ENCODE measurements at places on chromosomes 6 and 20.

DNA sequence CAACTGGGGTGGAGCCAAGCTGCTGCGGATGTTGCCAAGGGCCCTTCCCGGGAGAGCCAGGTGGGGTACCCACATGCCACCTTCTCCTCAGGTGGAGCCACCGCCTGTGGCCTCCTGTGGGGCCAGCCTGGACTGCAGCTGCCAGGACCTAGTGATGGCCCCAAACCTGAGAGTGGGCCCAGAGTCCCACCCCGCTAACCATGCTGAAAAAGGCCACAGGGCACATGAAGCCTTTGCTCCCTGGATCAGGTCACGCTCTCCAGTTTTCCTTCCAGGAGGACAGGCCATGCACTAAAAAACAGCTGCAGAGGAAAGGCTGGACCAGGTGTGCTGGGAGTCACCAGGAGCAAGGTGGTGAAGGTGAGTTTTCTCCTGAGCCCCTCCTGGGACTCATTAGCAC is 73.9 kb upstream of the SLC22A16 start:
- DNase-seq, result no peak

- no peak for DNase-seq
Observed at GRCh38 chr6:97805596-97805995, 522.6 kb upstream of the MMS22L start.

- no peak for DNase-seq
Observed at GRCh38 chr6:82144007-82144851, 103.3 kb downstream of the IBTK start.

DNA sequence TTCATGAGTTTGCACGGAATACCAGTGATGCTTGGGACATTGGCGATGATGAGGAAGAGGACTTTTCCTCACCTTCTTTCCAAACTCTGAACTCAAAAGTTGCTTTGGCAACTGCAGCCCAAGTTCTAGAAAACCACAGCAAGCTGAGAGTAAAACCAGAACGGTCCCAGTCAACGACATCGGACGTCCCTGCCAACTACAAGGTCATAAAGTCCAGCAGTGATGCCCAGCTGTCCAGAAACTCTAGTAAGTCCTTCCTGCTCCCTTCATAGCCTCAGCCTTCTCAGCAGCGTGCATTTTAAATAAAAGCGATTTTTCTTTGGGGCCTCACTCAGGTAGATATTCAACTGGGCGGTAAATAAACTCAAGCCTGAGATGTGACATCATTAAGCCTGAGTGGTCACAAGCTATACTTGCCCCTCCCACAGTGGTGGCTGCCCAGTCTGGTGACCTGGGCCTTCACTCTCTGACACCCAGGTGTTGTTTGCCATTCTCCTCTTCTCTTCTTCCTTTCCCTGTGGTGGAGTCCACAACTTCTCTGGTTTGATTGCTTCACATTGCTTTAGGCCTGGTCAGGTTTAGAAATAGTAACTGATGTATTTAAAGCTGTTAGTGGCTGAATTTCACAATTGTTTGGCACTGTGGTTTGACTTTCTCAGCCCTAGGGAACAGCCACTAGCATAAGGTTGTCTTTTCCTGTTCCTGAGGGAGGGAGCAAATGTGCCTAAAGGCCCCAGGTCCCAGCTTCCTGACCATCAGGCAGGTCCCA is 21.6 kb upstream of the TMEM217 start:
- no peak for DNase-seq

DNA sequence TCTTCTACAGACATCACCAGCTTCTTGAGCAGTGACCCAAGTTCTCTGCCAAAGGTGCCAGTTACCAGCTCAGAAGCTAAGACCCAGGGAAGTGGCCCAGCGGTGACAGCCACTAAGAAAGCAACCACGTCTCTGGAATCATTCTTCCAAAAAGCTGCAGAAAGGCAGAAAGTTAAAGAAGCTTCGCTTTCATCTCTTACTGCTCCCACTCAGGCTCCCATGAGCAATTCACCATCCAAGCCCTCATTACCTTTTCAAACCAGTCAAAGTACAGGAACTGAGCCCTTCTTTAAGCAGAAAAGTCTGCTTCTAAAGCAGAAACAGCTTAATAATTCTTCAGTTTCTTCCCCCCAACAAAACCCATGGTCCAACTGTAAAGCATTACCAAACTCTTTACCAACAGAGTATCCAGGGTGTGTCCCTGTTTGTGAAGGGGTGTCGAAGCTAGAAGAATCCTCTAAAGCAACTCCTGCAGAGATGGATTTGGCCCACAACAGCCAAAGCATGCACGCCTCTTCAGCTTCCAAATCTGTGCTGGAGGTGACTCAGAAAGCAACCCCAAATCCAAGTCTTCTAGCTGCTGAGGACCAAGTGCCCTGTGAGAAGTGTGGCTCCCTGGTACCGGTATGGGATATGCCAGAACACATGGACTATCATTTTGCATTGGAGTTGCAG is 15.2 kb downstream of the GTPBP2 start:
- no peak for DNase-seq

- DNase-seq, result no peak
Observed at GRCh38 chr6:163008626-163009025, 280.9 kb downstream of the PACRG start.

DNA sequence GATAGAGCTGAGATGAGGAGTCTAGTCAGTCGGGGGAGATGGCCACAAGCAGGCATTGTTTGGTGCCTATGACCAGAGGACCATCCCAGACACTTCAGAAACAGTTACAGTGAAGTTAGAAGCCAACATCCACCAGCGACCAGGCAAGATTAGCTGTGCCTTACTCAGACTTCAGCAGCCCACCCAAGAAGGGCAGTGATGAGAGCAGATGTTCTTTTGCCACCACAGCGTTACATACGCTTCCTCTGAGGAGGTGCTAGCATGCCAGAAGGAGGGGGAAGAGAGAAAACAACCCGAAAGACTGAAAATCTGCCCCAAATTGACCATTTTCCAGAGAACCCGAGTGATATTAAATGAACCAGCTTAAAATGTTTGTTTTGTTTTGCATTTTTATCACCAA is 186.8 kb downstream of the PRL start:
- DNase-seq, result no peak

DNA sequence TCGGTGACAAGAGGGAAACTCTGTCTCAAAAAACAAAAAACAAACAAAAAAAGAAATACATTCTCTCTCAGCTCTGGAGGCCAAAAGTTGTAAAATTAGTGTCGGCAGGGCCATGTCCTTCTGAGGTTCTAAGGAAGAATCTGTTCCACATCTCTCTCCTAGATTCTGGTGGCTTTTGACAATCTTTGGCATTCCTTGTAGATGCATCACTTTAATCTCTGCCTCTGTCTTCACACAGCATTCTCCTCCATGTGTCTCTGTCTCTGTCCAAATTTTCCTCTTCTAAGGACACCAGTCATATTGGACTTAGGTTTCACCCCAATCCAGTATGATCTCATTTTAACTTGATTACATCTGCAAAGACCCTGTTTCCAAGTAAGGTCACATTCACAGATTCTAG is 9.1 kb downstream of the PPP2R5D start:
- DNase-seq, result no peak
